Activated naive CD4-positive, alpha-beta T cell treated with Interleukin-2 at 50 U/mL for 16 hours (primary cell): ENCODE measurements at places on chromosomes 3 and 15.

DNA sequence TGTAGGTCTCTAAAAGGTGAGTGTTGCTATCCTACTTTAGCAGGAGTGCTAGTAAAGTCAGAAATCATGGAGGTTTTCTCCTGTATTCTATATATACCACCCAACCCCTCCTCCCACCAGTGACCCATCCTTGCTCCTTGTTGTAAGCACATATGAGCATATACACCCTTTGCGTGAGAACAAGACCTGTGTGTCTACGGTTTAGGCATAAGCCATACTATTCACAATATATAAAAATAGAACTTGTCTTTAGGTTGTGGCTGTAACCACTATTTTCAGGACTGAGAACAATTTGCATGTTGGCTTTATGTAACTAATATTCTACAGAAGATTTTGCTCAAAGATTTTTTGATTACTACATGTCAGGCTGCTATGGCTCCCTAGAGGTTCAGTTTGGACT lies 59.1 kb upstream of the TOP2B start:
- no peak for DNase-seq

GRCh38 chr15:40891810-40892446 lies 2.3 kb upstream of the VPS18 start:
- peak; percentile 32 for DNase-seq

- DNase-seq, result no peak
Observed at GRCh38 chr3:153127788-153128187, 34.2 kb upstream of the RAP2B start.

- no peak for DNase-seq
Observed at GRCh38 chr15:38535491-38536200, 29.0 kb downstream of the RASGRP1 start.

DNA sequence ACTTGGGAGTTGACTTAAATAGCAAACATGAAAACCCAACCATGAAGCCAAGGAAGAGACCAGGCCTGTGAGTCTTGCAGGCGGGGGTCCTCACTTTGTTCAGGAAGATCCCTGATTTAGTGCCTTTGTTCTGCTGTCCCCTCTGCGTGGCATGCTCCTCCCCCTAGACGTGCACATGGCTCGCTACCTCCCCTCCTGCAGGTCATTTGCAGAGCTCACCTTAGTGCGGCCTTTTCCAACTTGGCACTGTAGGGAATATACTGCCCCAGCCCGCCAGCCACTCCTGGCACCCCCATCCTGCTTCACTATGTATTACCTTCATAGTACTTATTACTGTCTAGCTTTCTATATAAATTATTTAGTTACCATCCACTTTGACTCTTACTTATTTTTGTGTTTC lies 18.3 kb downstream of the GXYLT2 start:
- no peak for DNase-seq

- DNase-seq, result no peak
Observed at GRCh38 chr3:158953131-158953530, 151.3 kb downstream of the MFSD1 start.

DNA sequence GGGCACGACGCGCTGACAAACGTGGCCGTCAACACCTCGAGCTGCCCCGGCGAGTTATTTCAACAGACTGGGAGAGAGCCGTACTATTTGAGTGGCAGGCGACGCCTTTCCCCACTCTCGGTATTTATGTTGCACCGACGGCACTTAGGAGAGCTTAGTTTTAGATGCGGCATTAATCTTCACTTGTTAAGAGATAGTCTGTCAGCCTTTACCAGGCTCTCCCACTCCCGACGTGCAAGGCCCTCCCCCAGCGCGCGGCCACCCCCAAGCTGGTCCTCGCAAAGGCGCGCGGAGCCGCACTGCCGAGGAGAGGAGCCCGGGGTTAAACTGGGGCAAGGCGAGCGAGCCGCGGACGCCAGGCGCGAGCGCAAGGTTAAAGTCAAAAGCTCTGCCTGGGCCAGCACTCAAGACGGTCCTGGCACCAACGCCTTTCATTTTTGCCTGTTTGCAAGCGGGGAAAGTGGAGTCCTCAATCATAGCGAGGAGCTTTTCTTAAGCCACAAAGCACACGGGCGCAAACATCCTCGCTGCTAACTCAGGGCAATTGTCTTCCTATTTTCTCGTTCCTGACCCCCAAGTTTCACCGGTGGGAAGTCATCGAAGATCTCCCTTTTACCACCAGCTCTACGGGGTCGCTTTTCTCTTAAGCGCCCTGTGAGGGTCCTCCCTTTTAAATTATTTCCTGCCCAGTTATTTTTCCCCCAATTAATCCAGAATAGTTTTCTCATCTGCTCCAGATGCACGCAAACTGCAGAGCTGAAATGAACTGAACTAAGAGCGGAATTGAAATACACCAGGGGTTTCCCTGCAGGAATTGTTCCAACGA lies 86.6 kb downstream of the NR2F2 start:
- DNase-seq, result no peak

DNA sequence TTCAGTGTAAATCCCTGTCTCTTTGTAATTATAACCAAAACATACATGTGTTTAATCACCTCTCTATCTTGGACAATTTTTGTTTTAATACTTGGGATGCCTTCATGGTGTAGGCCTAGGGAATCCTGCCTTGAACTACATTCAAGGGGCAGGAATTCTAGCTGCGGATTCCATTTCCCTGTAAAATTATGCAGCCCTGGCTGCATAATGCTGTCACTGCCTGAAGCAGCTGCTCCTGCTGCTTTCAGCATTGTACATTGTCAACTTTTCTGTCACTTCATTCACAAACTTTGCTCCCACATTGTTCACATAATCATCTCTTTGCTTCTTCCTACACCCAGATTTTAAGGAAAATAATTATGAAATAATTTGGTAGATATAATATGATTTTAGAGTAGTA lies 638.7 kb downstream of the RBMS3 start:
- DNase-seq, result no peak

- DNase-seq, result no peak
Observed at GRCh38 chr3:98906230-98906629, 4.7 kb upstream of the DCBLD2 start.

DNA sequence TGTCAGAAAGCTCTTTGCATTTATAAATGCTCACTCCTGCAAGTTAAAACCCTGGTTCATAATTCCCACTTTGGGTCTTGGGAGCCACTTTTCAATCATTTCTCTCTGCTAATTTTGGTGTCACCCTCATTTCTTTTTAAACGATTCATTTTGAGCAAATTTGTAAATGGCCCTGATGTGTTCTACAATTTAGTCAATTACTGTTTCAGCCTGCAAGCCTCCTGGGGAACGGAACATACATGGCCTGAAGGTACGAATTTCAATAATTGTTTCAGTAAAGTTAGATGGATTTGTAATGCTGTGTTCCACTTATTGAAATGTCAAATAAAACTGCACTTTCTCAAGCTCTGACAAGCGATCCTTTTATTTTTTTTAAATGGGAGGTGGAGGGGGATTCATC lies 43.2 kb downstream of the MAP2K5 start:
- no peak for DNase-seq

DNA sequence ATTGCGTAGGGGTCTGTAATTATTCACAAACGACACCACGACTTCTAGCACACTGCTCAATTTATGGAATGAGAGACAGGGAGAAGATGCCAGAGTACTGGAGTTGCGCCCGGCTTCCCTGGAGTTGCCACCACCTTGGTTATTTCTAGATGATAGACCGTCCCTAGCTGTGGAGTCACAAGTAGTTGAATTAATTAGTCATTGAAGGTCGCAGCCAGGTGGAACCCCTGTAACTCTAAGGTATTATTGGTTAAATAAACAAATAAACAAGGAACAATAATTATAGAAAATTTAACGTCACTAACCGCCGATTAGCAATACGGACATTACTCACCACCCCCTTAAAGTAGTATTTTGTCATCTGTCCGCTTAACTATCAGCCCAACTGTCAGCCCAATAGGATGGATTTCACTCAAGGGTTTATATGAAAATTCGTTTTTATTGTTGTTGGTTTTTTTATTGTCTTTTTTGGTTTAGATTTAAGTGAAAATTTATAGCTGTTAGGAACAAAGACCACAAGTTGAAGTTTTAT lies 911 bp upstream of the AZI2 start:
- no peak for DNase-seq

DNA sequence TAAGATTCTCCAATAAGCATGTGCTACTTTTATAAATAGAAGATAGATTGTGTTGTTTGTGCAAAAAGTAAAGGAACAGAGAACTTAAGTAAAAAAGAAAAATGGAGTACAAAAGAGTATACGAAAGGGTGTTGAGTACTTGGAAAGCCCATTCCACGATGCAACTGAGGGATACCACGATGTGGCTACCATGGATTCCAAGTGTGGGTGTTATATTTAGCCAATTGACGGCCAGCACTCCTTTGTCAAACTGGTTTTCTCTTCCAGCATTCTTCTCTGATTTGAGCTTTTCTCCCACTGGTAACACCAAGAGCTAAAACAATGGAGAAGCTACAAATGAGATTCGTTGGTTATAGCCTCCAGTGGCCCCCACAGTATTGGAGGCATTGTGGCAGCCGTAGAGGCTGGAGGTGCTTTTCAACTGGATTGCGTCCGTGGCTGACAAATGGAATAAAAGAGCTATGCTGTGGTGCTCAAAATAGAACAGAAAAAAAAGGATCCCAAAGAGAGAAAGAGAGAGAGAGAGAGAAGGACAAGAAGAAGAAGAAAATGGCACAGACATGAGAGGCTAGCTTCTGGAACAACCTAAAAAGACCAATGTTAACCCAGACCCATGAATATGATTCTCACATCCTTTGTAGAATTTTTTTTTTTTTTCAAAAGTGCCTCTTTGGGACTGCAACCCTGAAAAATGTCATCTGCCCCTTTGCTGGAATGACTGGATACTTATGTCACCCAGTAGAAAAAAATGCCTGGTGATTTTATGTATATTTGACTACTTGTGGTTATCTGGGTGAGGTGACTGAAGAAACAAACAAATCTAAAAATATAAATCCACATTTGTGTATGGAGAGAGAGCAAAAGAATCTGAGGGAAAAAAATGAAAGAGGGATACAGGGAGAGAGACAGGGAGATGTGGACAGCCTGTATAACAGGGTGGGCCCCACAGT lies 345.1 kb downstream of the RORA start:
- no peak for DNase-seq

DNA sequence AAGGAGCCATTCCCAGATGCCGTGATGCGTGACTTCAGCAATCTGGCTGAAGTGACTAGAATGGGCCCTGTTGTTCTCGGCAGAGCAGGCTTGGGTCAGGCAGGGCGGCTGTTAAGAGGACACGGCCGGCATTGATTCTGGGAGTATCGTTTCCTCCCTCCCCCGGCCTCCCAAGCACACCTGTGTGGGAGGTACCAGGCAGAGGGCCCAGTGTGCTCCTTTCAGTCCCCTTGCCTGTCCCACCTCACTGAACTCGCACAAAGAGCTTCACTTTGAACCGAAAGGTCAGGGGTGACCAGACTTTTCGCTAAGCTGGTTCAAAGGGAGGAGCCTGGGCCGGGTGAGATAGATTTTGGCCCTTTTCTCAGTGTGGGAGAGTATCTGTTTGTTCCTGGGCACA lies 92.7 kb downstream of the CEMIP start:
- DNase-seq, result no peak

- DNase-seq, result no peak
Observed at GRCh38 chr3:167350245-167350862, 29.7 kb downstream of the ZBBX start.

DNA sequence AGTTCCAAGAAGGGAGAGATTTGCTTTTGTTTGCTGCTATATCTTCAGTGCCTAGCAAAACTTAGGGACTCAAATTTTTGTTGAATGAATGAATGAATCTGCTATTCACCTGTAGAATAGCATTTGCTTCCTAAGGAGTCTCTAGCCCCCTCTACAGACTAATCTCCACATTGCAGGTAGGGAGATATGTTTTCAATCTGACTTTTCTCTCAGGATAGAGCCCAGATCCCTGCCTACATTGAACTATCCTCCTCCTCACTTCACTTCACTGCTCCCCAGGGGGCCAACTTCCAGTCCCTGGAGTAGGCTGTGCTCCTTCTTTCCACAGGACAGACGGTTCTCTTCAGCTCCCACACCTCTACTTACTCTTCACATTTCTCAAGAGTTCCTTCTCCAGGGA lies 81.9 kb upstream of the PTX3 start:
- DNase-seq, result no peak

DNA sequence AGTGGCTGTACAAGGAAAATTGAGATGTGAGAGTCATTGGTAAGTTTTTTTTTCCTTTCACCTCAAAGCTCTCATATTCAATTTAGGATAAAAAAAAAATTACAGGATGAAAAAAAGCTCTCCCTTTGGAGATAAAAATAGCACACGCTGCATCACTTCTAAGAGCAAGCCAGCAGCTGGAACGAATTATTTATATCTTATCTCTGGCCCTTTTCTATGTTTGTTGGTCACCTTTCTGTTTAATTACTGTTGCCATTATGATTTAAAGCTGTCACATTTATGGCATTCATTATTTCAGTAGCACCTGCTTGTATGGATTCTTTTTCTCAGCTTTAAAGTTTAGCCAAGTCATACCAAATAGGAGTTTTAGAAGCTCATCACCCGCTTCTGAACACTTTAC lies 171.6 kb upstream of the PDZRN3 start:
- no peak for DNase-seq

- DNase-seq, result no peak
Observed at GRCh38 chr15:88891540-88892254, 3.6 kb downstream of the HAPLN3 start.

- DNase-seq, result no peak
Observed at GRCh38 chr15:84799511-84800187, 17.5 kb upstream of the ALPK3 start.

DNA sequence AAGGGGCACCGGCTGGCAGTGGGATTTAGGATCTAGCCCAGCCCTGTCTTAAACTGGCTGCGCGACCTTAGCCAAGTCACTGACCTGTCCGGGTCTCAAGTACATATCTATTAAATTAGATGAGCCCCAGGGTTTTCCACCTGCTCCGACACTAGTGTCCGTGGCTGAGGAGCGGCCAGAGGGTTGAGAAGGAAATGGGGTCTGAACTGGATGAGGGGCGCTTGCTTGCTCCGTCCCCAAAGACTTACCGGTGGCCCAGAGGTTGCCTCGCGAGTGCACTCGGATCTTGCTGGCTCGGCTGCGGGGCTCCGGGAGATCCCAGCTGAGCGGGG lies 285 bp downstream of the NMB start:
- DNase-seq, result no peak

DNA sequence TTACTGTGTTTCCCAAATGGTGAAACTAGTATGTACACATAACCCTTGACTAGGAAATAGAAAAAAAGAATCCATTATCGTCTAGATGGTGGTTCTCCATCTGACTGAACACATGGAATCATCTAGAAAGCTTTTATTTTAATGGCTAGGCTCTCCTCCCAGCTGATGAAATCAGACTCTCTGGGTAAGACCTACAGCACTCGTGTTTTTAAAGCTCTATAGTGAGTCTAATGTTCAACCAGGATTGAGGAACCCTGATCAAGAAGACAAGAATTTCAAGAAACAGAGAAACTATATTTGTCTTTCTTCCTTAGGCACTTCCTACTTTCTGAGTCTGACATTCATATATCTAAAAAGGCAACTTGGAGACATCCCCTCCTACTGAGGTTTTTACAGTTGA lies 118.8 kb downstream of the TMCO5A start:
- no peak for DNase-seq

DNA sequence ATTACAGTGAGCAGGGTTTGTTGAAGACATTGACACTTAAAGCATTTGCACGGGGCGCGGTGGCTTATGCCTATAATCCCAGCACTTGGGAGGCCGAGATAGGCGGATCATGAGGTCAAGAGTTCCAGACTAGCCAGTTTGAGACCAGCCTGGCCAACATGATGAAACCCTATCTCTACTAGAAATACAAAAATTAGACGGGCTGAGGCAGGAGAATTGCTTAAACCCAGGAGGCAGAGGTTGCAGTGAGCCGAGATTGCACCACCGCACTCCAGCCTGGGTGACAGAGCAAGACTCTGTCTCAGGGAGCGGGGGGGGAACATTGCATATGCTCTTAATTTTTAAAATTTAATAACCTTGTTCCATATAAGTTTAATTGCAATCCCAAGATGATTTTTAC lies 11.9 kb downstream of the STT3B start:
- no peak for DNase-seq
